ENCODE measurements at places on chromosomes 12 and 14.

DNA sequence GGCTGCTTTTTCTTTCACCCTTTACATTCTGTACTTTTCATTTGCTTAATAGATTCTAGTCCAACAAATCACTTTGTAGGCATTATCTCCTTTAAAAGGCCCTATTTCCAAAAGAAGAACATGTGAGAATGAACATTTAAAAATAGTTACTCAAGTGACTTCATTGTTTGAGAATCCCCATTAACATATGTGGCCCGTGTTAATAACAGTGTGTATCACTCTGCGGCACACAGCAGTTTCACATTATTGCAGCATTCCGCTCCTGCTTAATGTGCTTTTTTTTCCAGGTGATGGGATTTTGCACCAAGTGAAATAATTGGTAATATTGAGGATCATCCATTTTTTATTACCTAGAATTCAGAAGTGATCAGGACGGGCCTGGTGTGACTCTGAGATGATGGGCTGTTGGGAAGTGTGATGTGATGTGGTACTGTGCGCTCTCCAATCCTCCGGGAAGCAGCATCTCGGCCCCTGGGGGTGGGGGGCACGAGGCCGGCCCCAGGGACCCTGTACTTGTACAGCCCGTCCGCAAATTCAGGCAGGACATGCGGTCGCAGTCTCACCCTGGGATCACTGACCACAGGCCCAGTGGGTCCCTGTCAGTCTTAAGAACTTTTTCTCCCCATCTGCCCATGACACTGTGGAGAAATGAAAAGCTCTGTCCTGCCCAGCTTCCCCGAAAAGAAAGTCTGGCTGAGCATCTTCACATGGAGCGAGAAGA is 32.9 kb downstream of the SLC15A4 start:
- DNase-seq, result no peak

GRCh38 chr14:22836301-22837113 is at the start of gene MMP14:
TSS of gene MMP14 (plus strand) at chr14:22836585. CDS start at chr14:22836818, 233 bp downstream.
- DNase-seq, result peak; percentile 86

DNA sequence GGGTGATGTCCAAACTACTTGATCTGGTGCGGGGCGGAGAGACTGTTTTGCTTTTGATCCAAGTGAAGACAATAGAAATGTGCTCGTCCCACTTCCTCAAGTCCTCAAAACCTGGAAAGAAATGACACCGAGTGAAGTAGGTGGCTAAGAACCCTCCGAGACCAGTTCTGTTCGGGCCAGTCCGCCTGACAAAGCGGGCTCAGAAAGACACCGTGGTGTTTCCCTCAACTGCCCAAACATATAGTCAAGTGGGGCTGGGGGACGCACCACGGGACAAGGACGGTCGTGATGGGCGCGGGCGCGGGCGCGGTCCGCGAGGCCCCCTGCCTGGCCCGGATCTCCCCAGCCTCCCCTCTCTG is 1.6 kb downstream of the PHLDA1 start:
- peak; percentile 47 for DNase-seq

DNA sequence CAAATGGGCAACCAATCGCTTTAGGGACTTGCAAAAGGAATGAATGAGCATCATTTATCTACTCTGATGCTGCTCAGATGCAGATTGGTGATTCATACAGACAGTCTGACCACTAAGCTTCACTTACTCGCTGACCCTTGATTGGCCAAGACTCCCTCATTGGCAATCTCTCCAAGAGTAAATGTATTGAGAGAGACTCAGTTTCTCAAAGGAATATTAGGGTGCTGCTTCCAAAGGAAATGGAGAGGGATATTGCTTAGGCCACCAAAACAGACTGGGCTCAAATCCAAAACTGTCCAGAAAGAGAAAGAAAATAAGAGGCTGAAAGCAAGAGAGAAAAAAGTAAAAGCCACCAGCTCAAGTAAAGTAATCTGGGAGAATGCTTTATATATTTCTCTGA is 785.2 kb downstream of the GALC start:
- peak; percentile 9 for DNase-seq

- no peak for DNase-seq
Measured at GRCh38 chr12:99611599-99611998, 36.0 kb upstream of the GARIN6 start.

DNA sequence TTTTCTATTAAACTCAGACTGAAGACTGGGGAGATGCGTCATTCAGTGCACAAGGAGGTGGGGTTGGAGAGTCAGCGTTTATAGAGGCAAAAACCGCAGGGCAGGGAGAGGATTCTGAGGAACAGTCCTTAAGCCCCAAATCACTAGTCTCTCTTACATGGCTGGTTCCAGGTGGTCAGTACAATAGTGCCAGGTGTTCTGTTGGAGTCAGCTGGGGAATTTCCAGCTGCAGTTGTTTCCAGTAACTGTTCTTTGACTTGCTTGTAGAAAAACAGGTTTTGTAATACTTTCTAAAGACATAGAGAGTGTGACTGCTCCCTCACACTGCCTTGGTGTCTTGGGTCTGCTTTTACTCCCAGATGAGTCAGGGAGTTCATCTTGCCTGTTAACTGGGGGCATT is 192.2 kb downstream of the TMTC3 start:
- DNase-seq, result peak; percentile 99

DNA sequence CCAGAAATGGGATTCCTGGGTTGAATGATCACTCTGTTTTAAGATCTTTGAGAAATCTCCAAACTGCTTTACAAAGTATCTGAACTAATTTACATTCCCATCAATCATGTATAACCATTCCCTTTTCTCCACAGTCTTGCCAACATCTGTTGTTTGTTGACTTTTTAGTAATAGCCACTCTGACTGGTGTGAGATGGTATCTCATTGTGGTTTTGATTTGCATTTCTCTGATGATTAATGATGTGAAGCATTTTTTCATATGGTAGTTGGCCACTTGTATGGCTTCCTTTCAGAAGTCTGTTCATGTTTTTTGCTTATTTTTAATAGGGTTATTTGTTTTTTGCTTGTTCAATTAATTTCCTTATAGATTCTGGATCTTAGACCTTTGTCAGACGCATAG is 211.8 kb upstream of the AVPR1A start:
- DNase-seq, result peak; percentile 76

GRCh38 chr14:57889245-57889644 is 23.4 kb upstream of the SLC35F4 start:
- DNase-seq, result peak; percentile 50

DNA sequence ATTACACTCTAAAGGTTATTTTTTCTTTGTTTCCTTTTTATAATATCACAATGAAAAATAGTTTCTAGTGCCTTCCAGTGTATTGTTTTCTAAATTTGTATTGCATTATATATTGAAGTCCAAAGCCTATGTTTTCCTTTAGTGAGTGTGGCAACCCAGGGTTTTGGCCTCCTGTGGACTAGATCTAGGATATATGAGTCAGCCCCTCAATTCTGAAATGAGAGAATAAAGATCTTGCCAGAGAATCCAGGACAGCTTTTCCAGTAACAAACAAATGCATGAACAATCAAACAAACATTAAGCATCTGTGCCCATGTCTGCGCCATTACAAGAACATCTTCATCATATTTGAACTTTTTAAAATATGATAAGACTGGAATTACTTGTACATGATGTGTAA is 70.7 kb upstream of the SSTR1 start:
- no peak for DNase-seq

- no peak for DNase-seq
Measured at GRCh38 chr12:67364228-67364627, 95.1 kb downstream of the CAND1 start.

- no peak for DNase-seq
Measured at GRCh38 chr12:58143498-58143995, 202.2 kb downstream of the ATP23 start.

DNA sequence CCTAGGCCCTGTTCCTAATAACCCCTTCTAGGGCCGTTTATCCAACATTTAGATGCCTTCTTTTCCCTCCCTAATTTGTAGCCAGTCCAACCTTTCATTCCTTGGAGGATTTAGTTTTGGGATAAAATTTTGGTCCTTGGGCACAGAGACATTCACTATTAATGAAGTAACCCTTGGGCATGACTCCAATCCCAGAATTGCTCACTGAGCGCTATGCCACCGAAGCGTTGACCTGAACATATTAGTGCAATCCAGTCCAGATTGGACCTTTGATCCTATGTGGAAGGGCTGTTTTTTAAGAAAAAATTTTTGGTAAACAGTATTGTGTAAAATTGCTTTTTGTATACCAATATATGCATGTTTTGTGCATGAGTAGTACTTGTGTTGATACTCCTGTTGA is 10.0 kb downstream of the DACT1 start:
- DNase-seq, result no peak

- peak; percentile 32 for DNase-seq
Measured at GRCh38 chr12:25352083-25352918, 101.6 kb upstream of the KRAS start.

GRCh38 chr12:55188573-55188972 is 32.3 kb upstream of the OR10A7 start:
- no peak for DNase-seq

- DNase-seq, result no peak
Measured at GRCh38 chr12:213527-213932, 427 bp downstream of the SLC6A12 start.

DNA sequence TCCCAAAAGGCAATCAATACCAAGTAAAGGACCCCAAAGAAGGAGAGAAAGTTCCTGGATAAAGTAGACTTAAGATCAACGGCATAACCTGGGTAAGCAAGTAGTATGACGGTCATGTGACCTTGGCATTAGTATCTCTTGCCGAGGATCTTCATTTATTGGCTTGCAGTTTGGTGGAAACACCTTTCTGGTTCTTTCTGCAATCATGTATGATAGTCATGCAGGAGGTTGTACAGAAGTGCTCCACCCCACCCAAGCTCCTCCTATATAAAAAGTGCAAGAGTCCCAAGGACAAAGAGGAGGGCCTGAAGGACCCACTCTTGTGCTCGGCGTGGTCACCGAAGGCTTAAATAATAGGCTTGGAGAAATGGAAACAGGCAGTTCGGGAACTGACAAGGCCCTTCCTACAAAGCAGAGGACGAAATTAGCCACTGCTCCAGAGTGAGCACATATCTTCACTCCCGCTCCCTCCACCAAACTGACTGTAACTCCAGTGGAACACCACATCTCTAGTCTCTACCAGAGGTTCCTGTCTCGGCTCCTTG is 750 bp downstream of the CS start:
- peak; percentile 53 for DNase-seq

DNA sequence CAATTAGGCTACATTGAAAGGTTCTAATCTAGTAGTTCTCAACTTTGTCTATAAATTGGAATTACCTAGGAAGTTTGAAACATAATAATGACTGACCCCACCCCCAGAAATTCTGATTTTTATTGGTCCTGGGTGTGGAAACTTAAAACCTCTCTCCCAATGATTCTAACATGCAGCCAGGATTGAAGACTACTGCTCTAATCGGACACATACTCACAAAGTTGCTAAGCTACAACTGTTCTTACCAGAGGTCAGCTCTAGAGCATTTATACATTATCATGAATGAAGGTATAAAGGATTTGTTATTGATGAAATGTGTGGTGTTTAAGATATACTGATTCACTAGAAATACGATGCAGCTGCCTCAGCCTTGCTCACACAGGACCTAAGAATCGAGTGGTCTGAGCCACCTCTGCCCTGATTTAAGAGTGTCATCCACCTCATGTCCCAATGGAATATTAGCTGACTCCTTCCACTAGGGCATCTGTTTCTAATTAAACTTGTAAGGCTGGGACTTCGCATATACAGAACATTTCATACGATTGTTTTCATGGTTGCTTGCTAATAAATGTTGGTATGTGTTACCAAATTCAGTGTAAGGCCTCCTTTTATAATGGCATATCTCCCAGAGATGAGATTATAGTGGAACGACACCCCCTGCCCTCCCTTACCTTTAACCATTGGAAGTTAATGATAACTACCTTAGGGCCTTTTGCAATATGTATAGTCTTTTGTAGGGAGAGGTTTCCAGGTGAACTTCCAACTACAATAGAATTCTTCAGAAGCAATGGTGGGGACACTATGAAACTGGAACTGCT is 410.8 kb upstream of the PDE3A start:
- no peak for DNase-seq

DNA sequence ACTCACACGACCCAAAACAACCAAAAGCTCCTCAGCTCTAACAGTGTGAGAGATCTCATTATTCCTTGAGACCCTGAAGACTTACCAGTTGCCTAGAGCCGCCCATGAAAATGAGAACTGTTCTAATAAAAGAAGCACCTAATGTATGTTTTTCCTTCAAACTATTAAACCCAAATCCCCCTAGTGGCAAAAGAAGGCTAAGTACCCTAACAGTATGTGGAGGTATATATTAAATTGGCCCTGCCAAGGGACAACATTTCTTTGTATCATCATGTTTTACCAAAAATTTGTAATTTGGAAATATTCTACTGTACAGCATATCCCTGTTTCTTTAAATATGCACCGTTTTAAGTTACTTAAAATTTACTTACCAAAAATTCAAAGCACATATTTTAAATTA is 38.0 kb upstream of the PPFIA2 start:
- peak; percentile 2 for DNase-seq

- DNase-seq, result no peak
Measured at GRCh38 chr14:20934148-20934762, 21.0 kb upstream of the RNASE2 start.

DNA sequence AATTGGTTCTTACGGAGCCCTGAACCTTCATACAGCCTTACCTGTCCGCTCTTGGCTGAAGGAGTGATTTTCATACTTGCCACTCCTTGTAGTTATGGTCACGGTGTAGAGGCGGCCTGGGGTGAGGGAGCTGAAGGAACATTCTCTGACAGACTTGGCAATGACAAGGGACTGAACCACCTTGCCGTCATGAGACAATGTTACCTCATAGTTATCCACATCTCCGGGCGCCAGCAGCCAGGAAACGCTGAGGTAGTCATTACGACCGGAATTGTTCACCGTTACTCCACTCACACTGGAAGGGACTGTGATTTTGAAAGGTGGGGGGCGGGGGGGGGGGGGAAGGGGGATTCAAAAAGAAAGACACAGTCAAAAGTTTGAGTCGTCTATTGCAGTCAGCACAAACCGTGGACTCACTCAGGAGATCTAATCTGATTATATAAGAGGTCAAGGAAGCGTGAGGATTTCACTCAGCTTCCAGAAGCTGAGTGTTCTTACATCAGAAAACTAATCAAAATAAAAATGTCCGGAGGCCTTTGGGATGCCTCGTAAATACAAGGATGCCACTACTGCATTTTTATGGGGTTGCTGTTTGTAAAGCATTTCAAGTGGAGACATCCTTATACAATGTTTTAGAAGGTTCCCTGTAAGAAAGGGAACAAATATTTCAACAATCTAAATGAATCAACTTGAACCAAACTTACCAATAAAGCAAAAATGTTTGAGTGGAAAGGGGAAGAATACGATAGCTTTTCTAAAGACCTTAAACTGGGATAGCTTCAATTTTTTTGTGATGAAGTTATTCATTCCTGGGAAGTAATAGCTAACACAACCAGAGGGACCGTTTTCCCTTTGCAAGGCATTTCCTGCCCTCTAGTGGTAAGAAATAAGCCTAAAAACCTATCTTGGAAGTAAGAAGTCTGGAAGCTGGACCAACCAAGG is 60.6 kb downstream of the PTPRB start:
- DNase-seq, result peak; percentile 62

- DNase-seq, result no peak
Measured at GRCh38 chr14:93997916-93998870, 1.1 kb downstream of the CCDC197 start.

DNA sequence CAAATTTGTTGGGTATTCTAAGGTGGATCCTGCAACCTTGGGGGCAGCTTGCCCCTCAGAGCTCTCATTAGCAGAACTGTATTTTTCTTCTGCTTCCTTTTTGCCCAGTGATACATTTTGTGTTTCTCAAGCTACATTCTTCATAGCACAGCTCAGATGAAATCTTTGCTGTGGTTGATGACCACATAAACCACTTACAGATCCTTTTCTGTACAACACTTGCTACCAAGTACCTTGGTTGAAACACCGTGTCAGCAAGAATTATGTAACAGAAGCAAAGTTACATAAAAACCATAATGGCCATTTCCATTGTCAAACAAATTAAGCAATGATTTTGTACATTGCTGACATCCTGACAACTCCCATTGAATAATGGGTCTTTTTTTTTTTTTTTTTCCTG is 9.7 kb upstream of the PLBD1 start:
- peak; percentile 67 for DNase-seq

Measured in mammary epithelial cell (primary cell).